ENCODE measurements at places on chromosomes 16 and 17.

- DNase-seq, result no peak
Observed at GRCh38 chr17:64217249-64217691, 45.8 kb downstream of the TEX2 start.

DNA sequence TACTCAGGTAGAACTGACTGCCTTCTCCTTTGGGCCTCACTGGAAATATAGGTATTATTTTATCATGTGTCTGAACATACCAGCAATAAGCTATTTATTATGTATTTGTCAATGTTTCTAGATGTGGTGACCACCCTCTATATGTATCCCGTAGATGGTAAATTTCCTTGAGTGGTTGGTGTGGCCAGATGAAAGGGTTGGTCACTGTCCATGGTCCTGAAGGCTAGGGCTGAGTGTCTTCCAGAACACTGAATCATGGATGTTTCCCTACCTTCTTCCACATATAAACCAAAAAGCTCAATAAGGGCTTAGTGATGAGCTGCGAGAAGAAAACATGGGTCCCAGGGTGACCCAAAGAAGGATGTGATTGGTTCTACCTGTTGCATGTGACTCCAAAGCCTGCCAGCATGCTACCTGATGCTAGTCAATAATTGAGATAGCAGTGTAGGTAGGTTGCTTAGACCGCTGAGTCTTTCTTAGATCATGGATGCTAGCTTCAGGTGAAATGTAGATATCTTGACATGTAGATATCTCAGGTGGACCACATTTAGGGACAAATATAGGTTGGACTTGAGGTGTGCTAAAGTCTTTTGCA lies 150.3 kb downstream of the ASIC2 start:
- DNase-seq, result no peak

DNA sequence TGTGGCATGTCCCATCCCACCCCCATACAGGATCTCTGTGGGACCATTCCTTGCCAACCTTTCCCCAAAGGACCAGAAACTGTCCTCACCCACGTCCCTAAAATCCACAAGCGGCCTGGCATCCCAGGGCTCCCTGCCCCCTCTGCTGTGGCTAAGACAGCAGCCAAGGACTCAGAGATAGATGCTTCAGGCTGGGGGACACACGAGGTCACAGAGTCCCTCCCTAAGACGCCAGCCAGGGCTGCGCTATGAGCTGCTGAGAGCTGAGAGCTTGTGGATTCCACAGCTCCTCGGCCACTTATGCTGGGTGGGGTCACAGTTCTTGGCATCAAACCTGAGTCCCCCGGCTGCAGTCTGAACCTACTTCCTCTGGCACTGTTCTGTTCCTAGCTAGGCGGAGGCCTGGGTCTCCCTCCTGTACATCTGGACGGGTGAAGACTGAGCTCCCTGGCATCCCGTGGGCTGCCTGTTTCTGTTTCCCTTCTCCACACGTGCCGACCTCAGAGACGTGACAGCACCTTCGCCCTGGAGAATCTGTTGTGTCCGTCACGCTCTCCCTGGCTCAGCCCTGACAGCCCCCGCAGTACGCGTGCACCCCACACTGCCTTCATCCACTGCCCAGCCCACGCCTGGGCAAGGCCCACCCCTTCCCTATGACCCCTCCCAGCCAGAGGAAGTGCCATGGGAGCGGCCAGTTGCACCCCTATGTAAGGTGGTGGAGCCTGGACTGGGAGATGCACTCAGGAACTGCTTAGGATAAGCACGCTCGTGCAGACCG lies 61.2 kb downstream of the ENGASE start:
- no peak for DNase-seq

DNA sequence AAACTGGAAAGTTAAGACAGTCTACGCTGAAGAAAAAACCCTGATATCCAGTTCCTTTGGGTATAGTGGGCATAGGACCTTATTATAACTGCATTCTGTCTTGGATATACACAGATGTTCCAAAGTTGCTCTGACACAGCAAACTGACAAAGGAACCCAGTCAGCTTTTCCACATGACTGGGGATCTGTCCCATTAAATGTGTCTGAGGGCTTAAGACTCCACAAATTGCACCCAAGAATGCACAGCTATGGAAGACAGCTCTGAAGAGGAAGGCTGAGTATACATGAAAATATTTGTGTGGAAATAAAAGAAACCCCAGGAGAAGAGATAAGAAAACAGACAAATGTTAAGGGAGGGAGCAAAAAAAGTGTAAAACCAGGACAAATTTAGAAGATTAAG lies 114.1 kb downstream of the SPAG9 start:
- no peak for DNase-seq

- no peak for DNase-seq
Observed at GRCh38 chr16:87710887-87711286, 54.9 kb downstream of the KLHDC4 start.
